ENCODE measurements at places on chromosomes 3 and 15.

DNA sequence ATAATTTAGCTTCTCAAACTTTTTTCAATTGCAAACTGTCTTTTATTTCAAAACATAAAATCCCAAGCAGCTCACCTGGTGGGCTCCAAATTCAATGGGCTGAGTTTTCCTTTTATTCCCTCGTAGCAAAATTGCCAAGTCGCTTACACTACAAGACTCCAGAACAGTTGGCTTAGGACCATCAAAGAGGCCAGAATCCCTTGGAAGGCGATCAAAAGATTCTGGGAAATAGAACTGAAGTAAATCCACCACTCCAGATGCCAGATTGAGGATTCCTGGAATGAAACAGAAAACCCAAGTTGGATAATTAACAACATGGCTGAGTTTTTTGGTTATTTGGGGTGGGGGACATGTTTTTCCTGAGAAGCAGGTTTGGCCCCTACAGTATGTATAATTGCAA, 87.7 kb upstream of the DCLK3 start:
- no peak for DNase-seq

GRCh38 chr3:186359078-186359477, 3.0 kb downstream of the DGKG start:
- no peak for DNase-seq

DNA sequence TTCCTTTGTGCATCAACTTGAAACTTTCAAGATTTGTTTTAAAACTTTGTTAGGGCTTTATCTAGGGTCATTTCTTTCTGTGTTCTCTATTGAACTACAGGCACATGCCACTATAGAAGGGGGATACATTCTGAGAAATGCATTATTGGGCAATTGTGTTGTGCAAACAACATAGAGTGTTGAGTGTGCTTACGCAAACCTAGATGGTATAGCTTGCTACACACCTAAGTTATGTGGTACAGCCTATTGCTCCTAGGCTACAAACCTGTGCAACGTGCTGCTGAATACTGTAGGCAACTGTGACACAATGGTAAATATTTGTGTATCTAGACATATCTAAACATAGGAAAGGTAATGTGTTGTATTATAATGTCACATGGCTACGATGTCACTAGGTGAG, 33.0 kb upstream of the KLF13 start:
- no peak for DNase-seq

GRCh38 chr3:40258555-40258954, 51.0 kb upstream of the EIF1B start:
- no peak for DNase-seq

- no peak for DNase-seq
Observed at GRCh38 chr15:64807051-64807749, 18.2 kb downstream of the PIF1 start.

DNA sequence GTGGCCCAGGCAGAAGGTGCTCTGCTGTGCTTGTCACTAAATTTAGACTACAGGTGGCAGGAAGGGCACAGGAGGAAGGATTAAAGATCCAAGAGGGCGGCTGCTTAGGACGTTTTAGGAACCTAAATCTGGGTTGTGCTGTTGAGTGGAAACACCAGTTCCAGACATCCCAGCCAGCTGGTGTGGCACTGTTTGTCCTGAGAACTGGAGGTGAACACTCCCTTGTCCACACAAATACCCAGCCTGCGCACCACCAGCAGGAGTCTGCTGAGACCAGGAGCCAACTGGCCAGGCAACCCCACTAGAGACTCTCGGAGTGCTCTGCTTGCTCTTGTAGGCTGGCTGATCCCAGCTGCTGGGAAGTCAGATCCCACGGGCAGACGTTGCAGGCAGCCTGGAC, 30.3 kb upstream of the UACA start:
- DNase-seq = no peak

DNA sequence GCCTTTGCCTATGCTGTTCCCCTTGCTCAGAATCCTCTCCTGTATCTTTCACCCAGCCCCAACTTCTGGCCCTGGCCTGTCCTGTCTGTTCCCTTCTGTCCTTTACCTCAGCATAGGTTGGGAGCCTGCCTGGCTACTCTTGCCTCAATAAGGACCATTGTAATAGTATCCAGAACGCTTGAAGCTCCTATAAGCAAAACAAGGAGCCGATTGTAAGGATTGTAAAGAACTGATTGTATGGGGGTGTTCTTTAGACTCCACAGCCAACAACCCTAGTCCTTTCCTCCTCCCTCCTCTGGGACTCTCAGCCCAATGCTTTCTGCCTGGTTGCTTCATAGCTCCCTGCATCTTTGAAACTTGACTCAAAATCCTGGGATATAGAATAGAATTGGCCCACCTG, 18.7 kb upstream of the RAD54L2 start:
- DNase-seq = no peak

DNA sequence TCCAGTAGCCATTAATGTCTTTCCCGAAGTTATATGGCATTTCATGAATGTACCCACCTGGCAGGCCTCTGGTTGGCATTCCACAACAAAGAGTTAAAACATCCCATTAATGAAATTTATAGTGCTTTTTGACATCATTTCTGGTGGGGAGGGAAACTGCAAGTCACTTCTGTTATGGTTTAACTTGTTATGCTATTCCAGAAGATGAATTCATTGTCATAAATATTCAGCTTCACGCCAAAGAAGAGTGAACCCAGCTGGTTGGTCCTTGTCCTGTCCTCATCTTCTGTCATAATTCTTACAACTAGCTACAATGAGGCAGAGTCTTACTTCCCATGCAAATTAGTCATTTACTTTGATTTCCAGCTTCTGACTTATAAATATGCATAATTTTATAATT, 471.5 kb downstream of the FGF12 start:
- DNase-seq = no peak

DNA sequence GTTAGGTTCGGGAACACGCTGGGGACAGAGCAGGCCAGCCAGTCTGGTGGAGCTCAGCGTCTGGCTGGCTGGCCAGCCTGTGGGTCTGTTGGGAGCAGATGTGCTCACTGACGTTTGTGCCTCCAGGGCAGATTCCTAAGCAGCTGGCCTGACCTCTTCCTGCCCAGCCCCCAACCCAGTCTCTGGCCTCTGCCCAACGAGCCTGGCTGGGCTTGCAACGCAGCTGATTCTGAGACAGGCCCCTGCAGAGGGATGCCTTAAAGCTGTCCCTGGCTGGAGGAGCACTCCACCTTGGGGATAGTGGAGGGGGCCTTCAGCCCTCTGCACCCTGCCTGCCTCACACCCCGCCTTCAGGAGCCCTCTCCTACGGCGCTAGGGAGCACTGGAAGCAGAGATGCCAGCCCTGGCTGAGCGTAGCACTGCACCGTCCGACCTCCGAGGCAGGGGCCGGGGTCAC, 46.0 kb downstream of the KLF13 start:
- no peak for DNase-seq

- no peak for DNase-seq
Observed at GRCh38 chr3:141147657-141148056, 84.0 kb upstream of the PXYLP1 start.

DNA sequence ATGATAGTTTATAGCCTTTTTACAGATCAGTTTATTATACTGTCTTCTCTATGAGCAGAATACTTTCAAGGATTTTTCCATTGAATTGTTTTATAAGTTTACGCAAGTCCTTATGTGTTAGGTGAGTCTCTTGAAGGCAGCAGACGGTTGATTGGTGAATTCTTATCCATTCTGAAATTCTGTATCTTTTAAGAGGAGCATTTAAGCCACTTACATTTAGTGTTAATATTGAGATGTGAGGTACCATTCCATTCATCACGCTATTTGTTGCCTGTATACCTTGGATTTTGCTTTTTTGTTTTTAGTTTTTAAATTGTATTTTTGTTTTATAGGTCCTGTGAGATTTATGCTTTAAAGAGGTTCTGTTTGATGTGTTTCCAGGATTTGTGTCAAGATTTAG, 32.5 kb upstream of the VEPH1 start:
- DNase-seq = no peak

DNA sequence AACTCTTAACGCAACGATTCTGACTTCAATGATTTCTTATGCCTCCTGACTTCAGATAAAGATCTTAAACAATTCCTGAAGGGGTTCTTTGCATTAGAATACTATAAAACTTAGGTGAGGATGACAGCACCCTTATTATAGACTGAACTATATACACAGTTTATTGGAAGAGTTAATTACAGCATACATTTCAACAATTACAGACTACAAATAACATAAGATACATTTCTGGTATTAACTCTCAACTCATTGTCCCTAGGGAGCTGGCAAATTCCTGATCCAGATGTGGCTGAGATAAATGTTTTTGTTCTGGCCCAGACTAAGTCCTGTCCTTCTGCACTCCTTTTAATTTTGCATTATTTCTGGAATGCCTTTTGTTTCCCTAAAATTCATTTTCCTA, 155.5 kb upstream of the TMC3 start:
- no peak for DNase-seq

DNA sequence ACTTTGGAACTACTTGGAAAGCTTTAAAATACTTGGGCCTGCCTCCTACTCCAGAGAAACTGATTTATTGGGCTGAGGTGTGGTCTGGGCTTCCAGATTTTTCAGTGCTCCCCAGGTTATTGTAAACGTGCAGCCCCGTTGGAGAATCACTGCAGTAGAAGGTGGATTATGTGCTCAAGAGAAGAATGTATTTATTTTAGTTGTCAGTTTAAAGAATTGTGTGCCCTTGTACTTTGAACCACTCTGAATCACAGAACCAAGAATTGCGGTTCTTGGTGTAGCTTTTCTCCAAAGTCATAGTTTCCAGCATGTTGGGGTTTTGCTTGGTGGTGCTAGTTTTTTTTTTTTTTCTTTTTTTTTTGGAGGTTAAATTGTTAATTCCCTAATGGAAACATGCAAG, 1.6 kb downstream of the TATDN2 start:
- no peak for DNase-seq

DNA sequence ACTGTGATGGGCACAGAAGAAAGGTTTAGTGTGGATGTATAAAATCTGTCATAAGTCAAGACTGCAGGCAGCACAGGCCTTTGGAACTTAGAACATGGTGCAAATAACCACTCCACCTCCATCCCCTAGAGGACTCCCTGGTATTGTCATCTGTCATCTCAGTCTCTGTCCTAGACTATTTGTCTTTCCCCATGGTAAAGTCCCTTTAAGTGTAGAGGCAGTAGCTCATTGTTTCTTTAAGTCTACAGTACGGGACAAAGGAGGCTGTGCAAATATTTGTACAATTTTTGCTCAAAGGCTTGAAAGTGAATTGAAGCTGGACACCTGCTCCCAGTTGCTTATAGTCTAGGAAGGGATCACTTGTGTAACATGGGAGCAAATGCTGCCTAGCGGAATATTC, 3.2 kb upstream of the PXYLP1 start:
- DNase-seq = no peak

GRCh38 chr15:92822216-92823144, 77.6 kb upstream of the CHD2 start:
- DNase-seq = no peak

All from Peyer's patch (tissue), 4 donors.